ENCODE measurements at places on chromosomes 3 and 15.

DNA sequence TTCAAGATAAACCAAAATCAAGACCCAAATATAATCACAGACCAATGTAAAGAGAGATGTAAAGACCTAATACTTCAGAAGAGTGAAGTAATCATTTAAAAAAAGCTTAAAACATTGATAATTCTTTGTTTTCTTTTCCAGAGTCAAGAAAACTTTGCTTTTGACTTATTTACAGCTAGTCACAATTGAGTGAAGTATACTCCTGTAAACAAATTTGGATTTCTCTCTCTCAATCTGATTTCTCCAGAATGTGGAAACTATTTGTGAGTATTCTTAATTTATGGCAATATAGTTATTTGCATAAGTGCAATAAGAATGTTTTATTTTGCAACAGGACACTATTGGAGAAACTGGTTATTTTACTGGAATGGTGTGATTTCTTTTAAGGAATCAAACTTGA, 43.7 kb upstream of the ZBTB20 start:
- no peaks in the 10 kb centered on the region for H3K27me3 ChIP-seq
- H3K27ac ChIP-seq: no peak overlapping the region
- peaks cover 21% of the 10 kb centered on the region for H3K36me3 ChIP-seq
- DNase-seq: no peak
- H3K4me1 ChIP-seq: peaks cover 9% of the 10 kb centered on the region

DNA sequence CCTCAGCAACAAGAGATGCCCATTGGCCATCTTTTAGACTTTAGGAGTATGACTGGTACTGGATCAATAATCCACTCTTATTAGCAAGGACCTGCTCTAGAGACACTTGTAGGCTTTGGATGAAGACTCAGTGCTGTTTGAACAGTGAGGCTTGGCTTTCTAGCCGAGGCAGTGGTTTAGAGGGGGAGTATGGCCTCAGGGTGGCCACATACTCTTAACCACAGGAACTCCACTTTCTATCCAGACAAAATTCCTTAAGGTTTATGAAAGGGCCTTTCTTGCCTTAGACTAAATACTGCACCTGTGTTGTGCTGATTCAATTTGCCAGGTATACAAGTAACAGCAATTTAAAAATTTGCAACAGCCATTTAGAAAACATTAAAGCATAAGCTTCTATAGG, 1046.3 kb downstream of the DIPK2A start:
- H3K4me1 ChIP-seq: peaks cover 7% of the 10 kb centered on the region
- no peak for DNase-seq
- no peak overlapping the region for H3K4me3 ChIP-seq

DNA sequence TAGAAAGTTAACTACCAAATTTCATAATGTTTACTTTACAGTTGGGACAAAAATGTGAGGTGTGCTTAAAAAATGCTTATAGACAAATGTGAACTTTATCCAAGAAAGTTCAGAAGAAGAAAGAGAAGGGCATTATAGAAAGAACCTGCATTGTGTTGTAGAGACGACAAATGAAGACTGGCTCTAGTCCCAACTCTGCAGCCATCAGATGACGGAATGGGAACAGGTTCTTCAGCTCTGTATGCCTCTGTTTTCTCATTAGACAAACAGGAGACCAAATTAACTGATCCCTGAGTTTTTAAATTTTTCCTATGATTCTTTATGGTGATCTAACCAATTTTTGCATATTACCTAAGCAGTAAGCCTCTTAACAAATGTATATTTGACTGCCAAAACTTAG, 49.2 kb downstream of the PDZRN3 start:
- DNase-seq: no peak
- no peak overlapping the region for H3K27ac ChIP-seq
- H3K4me1 ChIP-seq: peaks cover 8% of the 10 kb centered on the region
- no peak overlapping the region for H3K4me3 ChIP-seq
- no peaks in the 10 kb centered on the region for H3K27me3 ChIP-seq

GRCh38 chr3:51828297-51828696, 33.1 kb upstream of the IQCF2 start:
- H3K36me3 ChIP-seq: peaks cover 17% of the 10 kb centered on the region
- no peak for DNase-seq
- no peak overlapping the region for H3K4me3 ChIP-seq
- peaks cover 5% of the 10 kb centered on the region for H3K27me3 ChIP-seq
- no peak overlapping the region for H3K27ac ChIP-seq

DNA sequence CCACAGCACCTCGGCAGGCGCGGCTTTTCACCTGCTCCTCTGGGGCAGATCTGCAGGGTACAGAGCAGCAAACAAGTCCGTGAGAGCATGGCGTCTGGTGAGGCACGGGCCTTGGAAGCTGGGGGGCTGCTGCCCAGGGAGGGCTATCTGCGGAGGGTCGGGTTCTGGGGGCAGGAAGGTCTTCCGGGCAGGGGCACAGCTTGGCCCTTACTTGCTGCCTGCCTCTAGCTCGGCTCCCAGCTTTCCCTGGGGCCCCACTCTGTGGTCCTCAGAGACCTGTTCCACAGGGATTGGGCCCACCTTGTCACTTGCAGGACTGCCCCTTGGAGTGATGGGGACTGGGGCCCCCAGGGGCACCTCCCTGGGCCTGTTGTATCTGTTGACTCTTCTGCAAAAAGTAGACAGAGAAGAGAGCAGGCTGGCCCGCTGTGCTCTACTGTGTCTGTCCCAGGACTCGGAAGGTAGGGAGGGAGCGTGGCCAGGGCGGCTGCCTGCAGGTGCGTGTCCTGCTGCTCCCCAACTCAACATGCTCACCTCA, 84.1 kb downstream of the TBC1D2B start:
- no peaks in the 10 kb centered on the region for H3K36me3 ChIP-seq
- H3K4me3 ChIP-seq: no peak overlapping the region
- no peaks in the 10 kb centered on the region for H3K27me3 ChIP-seq
- no peak overlapping the region for H3K27ac ChIP-seq
- no peak for DNase-seq
- H3K4me1 ChIP-seq: peaks cover 4% of the 10 kb centered on the region

GRCh38 chr3:158384019-158384418, 187.0 kb upstream of the MLF1 start:
- no peak for DNase-seq
- no peaks in the 10 kb centered on the region for H3K36me3 ChIP-seq
- H3K4me1 ChIP-seq: no peaks in the 10 kb centered on the region
- H3K27me3 ChIP-seq: no peaks in the 10 kb centered on the region
- no peak overlapping the region for H3K4me3 ChIP-seq

Data from WTC11 (cell line).